H1 (cell line): ENCODE measurements at places on chromosomes 2 and 18. TPM values are rescaled to one million over a fixed set of nuclear protein-coding genes. Genes with fewer than 3 reads are reported as not detected.

OXER1 gene
- 1.2 and 1.3 TPM in 2 replicates for total RNA-seq

- H3K27ac ChIP-seq = no peak overlapping the region
- no peaks in the 10 kb centered on the region for H3K36me3 ChIP-seq
- H3K4me1 ChIP-seq = no peaks in the 10 kb centered on the region; the same call in 1 of the 2 replicates
- no peak overlapping the region for H3K4me3 ChIP-seq
- DNase-seq = peak; percentile 91
- no peaks in the 10 kb centered on the region for H3K27me3 ChIP-seq
Measured at GRCh38 chr2:88831792-88832248, 140.3 kb downstream of the RPIA start.

FOXD4L1 gene
- not detected in 2 replicates for total RNA-seq

- no peak for DNase-seq
- H3K36me3 ChIP-seq = no peaks in the 10 kb centered on the region
- H3K4me1 ChIP-seq = no peaks in the 10 kb centered on the region; the same call in 1 of the 2 replicates
- H3K27ac ChIP-seq = no peak overlapping the region
Measured at GRCh38 chr2:62568983-62569837, 63.2 kb upstream of the TMEM17 start.

GPR45 gene
- total RNA-seq = not detected in 2 replicates

LONRF2 gene
- total RNA-seq = 0.42 and 0.74 TPM in 2 replicates
